ENCODE measurements at places on chromosomes 12 and 14.
A peak's percentile ranks its signal among the peaks of the same experiment; 100 is the strongest.

DNA sequence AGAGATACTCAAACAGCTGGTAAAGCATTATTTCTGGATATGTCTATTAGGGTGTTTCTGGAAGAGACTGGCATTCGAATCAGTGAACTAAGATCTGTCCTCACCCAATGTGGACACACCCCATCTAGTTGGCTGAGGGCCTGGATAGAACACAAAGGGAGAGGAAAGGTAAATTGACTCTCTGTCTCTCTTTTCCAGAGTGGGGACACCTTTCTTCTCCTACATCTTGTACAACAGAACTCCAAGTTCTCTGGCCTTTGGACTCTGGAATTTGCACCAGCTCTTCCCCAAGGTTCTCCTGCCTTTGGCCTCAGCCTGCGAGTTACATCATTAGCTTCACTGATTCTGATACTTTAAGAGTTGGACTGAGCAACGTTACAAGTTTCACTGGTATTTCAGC is 1253.9 kb downstream of the SLC16A7 start:
- DNase-seq = no peak

GRCh38 chr12:52119398-52120254 is 40.1 kb downstream of the SMIM41 start:
- peak; percentile 11 for DNase-seq

GRCh38 chr14:81728447-81728846 is 194.8 kb upstream of the SEL1L start:
- no peak for DNase-seq

- DNase-seq = no peak
Observed at GRCh38 chr12:70002097-70002911, 177.3 kb downstream of the MYRFL start.

- no peak for DNase-seq
Observed at GRCh38 chr12:76927170-76927784, 48.5 kb upstream of the CSRP2 start.

DNA sequence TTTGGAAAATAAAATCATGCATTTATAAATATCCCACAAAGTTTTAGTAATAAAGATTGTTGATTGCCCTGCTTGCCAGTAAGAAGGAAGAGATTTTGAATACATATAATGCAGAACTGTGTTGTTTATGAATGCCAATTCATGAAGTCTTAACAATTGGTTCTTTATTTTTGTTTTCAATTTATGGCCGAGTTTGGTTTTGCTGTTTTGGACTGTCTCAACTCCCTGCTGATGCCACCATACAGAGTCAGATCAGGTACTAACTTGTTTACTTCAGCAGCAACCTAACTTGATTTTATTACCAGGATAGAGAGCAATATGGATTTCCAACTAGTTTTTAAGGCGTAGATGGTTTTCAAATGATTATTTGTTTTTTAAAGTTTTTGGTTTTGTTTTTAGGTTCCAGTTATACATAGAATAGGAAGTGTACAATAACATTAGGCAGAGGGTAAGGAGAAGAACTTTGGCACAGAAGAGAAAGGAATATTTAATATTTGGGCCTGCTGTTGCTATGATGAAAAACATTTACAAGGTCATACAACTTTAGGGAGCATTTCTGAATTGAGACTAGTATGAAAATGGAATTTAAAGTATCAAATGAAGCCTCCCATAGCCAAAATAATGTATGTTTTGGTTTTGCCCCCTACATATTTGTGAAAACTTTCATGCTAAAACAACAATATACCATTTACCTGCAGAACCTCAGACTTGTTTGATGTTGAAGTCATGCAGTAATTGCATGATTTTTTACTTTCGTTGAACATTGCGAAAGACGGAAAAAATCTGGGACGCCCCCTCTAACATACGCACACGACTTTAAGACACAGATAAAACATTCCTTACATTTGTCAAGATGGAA is 904 bp upstream of the FAM177A1 start:
- no peak for DNase-seq

DNA sequence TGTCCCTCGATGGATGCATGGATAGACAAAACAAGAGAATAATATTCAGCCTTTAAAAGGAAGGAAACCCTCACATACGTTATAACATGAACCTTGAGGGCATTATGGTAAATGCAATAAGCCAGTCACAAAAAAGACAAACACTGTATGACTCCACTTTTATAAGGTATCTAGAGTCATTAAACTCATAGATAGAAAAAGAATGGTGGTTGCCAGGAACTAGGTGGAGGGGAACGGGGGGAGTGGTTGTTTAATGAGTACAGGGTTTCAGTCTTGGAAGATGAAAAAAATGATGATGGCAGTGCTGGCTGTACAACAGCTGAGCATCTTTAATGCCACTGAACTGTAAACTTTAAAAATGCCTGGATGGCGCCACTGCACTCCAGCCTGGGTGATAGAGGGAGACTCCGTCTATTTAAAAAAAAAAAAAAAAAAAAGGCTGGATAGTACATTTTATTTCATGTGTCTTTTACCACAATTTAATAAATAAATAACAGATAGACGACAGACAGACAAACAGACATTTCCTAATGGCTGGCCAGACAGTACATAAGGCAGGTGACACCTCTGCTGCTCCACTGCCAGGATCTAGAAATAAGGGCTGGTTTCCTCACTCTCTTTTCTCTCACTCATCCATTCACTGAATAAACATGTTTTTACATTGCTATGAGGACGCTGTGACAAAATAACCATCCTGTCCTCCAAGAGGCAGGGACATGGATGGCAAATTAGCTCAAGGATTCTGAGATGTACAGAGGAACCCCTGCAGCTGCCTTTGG is 118.8 kb downstream of the FOXN3 start:
- no peak for DNase-seq

DNA sequence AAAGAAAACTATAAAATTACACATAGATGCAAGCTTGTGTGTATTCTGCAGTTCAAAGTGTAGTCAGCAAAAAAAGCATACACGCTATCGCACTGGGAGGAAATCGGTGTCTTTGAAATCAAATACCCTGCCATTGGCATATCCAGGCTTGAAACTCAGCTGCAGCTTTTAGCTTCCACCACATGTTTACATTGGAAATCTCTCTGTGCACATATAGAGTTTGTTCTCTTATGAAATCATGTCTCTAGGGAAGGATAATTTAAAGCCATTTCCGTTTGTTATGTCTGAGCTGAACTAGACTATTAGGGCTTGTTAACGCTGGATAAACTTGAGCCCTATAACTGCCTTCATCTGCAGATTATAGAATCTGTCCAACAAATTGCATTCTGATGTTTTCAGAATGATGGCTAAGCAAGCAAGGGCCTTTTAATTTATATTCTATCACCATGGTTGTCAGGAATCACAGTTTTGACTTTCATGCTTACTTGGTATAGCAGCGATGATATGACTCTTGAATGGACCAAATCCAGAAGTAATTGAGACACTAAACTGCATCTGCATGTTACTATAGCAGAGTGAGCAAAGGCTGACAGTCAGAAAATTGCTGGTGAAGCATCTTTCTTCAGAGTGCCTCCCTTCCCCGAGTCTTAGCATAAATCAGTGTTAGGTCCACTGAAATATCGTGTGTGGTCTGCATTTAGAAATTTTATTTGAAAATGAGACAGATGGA is 442.8 kb downstream of the ZFP36L1 start:
- DNase-seq = no peak

DNA sequence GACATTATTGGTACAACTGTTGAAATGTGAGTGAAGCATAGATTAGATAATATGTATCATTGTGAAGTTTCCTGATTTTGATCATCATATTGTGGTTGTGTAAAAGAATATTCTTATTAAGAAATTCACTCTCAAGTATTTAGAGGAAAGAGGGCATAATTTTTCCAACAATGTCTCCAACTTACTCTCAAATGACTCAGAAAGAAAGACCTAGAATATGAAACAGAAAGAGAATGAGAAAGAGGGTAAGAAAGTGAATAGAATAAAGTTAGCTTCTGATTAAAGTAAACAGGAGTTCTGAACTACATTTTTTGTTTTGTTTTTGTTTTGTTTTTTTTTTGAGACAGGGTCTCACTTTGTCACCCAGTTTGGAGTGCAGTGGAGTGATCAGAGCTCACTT is 123.0 kb downstream of the CPNE8 start:
- no peak for DNase-seq

- no peak for DNase-seq
Observed at GRCh38 chr12:43969882-43970281, 134.0 kb downstream of the TMEM117 start.

DNA sequence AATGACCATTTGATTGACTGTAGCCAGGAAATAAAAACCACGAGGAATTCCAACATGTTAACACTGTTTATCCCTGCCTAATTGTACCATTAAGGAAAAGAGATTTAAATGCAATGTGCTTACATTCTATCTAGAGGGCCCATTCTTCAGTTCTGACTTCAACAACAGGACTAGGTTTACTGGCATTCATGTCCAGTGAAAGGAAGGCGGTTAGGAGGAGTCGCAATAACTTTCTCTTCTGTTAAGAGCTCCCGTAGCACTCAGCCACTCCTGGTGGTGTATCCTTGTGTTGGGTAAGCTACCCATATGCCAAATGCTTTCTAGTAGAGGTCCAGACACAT is 154.7 kb downstream of the STXBP6 start:
- no peak for DNase-seq

DNA sequence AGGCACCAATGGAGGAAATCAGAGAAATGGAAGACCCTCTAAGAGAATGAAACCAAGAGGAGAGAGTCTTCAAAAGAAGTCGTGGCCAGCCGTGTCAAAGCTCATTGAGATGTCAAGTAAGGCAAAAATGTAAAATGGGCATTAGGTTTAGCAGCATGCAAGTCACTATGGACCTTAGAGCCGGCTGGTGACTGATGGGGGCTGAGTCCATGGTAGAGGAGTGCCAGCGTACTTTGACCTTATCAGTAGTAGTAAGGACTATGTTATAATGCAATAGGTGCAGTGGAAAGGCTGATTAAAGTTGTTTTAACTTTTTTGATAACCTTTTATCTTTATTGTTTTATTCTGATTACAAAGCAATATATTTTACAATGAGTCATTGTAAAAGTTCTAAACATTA is 66.5 kb downstream of the ANO6 start:
- DNase-seq = no peak

GRCh38 chr14:56379956-56380355 is 199.6 kb upstream of the TMEM260 start:
- no peak for DNase-seq

DNA sequence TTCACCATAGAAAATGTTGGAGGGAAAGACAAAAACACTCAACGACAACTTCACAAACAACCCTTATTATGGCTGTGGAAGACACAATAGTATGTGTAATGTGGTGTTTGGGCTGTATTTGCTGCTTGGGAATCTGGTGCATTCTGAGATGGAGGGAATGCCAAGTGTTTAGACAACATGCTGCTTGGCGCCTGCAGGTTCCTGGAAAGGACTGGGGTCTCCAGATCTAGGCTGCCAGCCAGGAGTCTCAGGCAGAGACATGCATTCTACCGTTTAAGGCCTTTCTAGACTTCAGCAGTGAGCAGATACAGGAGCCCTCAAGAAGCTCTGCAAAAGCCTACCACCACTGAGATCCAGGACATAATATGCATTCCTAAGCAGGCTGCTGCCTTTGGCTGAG is 418.7 kb downstream of the NRXN3 start:
- no peak for DNase-seq

DNA sequence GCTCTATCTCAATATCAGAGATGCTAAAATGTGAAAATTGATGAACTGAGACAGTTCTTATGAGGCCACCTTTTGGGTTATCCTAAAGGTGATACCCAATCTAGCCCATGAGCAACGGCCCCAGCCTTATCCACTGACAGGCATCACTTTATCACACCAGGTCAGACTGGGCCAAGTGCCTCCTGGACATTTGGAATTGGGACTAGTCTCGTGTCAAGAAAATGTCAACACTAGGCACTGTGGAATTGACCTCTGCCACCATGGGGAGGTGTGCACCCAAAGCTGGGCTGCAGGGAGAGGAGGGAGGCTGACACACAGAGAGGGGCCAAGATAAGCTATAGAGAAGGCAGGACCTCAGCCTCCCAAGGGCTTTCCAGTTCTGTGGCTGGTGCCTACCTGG is 78.5 kb upstream of the ZFP36L1 start:
- no peak for DNase-seq

DNA sequence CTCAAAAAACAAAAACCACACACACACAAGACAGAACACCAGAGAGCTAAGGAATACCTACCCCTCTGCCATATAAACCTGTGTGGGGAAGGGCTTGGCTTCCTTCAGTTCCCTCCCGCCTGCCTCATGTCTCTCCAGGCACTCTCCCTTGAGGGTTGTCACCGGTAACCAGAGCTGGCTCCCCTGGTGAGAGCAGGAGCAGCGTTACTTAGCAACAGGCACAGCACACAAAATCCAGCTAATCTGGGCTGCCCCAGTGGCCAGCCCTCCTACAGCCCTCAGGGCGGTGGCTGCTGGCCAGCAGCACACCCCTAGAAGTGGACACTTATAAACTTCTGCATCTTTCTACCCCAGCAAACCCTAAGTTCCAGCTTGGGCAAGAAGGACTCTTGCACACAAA is 21.6 kb upstream of the NR4A1 start:
- DNase-seq = no peak

DNA sequence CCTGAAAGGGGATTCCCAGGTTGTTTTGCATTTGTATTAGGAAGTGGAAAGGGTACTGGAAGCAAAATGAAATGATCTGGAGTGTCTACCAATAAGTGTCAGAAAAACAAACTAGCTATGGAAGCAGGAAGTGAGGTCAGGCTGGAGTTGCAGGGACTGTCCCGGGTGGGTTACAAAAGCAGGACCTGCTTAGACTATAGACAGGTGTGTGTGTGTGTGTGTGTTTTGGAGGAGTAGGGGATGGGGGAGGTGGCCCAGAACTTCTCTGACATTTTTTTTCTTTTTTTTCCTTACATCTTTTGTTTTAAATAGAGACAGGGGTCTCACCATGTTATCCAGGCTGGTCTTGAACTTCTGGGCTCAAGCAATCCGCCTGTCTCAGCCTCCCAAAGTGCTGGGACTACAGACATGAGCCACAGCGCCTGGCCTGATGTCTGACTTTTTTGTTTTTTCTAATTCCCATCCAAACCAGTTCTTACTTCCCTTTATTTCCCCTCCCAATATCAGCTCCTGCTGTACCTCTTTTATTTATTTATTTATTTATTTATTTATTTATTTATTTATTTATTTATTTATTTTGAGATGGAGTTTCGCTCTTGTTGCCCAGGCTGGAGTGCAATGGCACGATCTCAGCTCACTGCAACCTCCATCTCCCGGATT is 512 bp upstream of the RND1 start:
- DNase-seq = no peak

- DNase-seq = no peak
Observed at GRCh38 chr12:50050410-50051098, 6.8 kb upstream of the ASIC1 start.

DNA sequence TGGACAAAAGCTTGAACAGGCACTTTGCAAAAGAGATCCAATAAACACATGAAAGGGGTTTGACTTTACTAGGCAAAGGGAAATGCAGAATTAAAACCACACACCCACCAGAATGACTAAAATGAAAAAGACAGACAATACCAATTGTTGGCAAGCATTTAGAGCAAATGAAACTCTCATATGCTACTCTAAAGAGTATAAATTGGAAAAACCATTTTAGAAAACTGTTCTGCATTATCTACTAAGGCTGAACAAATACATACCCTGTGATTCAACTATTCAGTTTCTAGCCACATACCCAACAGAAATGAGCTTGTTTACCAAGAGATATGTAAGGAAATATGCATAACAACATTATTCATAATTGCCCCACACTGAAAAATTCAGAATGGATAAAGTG is 8.5 kb upstream of the IL22 start:
- DNase-seq = no peak

GRCh38 chr12:85516667-85517325 is 236.8 kb downstream of the ALX1 start:
- DNase-seq = no peak
